ENCODE measurements at places on chromosomes 6 and 20.
A peak's percentile ranks its signal among the peaks of the same experiment; 100 is the strongest.

DNA sequence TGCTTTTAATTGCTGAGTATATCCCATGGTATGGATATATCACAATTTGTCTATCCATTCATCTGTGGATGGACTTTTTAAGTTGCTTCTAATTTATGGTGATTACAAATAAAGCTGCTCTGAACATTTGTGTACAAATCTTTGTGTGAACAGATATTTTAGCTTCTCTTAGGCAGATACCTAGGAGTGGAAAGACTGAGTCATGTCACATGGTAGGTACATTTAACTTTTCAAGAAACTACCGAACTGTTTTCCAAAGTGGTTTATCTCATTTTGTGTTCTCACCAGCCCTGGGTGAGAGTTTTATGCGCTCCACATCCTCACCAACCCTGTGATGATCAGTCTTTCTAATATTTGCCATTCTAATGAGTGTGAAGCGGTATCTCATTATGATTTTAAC, 31.0 kb upstream of the ZNFX1 start:
- no peak for DNase-seq

DNA sequence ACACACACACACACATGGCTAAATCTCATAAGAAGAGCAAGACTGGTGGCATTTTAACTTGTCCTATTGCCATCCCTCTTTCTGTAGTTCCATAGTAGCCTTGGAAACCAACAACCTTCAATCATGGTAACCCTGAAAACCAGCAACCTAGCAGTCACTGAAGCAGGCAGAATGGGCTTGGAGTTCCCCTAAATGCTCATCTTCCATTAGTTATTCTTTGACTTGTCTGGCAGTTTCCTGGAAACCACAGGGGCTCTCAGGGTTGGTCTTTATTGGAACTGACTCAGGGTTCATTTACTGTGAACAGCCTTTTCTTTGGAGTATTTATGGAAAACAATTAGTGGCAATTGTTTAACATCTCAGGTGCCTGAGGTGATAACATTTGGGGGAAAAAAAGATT, 19.4 kb upstream of the BRPF3 start:
- DNase-seq = no peak

GRCh38 chr6:140364916-140365315, 990.5 kb upstream of the CITED2 start:
- no peak for DNase-seq

DNA sequence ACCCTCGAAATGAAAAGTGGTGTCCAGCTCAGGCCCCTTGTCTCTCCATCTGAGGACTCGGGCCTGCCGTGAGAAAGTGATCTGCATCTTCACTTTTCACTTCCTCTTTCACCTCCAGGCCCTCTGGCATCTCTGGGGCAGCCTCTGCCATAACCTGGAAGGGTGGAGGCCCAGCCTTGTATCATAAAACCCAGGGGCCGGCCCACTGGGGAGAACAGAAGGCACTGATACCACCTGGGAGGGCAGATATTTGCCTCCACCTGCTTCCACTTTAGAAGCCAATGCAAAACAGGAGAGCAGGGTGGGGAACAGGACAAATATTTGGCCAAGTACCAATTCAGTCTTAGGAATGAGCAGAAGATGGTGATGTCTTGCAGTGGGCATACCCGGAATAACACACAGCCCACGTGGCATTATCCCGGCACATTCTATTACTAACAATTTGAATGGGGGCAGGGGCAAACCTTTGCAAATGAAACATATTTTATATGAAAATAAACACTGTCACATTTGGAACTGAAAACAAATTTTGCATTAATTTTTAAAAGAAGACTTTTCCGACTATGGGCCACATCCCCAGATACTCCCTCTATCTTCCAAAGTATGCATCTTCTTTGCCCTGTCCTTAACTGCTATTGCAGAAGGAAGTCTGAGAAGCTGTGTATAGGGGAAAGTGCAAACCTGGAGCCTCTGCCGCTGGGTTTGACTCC, 69.2 kb upstream of the TBC1D7 start:
- peak; percentile 58 for DNase-seq

GRCh38 chr20:20369250-20370093, 1.6 kb downstream of the INSM1 start:
- no peak for DNase-seq

DNA sequence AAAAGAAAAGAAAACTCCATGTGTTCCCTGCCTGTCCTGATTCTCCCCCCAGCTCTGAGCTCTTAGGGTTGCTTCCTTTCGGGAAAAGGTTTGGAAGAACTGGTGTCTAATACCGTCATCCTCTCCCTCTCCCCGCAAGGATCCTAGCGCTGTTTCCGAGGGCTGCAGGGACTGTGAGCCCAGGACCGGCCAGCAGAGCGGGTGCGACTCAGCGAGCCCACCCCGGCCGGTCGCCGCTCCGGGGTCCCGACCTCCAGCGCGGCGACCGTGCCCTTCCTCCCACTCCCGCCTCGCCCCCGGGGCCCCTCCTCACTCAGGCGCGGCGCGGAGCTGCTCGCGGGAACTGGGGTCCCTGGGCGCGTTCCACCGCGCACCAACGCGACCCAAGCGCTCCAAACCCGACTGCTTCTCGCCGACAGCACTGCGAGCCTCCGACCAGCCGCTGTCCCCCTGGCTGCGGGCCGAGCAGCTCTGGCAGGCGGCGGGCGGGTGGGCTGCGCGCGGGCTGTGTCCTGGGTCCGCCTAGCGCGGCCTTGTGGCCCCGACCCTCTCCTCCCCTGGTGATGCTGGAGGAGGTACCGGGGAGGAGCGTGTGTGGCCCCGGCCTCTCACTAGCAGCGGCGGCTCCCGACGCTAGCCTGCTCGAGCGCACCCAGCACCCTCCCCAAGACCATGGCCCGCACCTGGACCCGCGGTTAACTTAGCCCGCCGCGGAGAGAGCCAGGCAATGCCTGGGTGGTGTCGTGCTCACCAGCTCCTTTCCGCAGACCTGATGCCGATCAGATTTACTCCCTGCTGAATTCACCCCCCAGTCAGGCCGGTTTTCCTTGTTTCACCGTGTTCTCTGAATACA, at the start of gene PLA2G7:
TSS of gene PLA2G7 (minus strand) at position 509 of the 853 bp plus-strand sequence. CDS start 12,484 bp downstream, outside the sequence.
- DNase-seq = peak; percentile 4

DNA sequence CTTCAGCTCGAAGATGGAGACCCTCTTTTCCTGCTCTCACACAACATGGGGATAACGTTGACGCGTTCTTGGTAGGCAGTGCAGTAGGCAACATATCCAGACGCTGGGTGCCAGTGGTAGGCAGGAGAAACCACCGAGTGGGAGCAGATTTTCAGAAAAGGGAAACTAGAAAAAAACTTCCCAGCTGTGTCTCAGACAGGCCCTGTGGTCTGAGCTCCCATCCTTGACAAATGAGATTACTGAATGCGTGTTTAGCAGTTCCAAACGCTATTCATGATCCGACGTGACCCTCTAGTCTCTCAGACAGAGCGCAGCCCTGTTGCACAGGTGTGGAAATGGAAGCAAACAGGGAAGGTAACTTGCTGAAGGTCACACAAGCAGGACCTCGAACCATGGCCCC, 83.9 kb upstream of the DUSP22 start:
- DNase-seq = no peak

- no peak for DNase-seq
These were observed 105.5 kb downstream of the AGPAT4 start for GRCh38 chr6:161168281-161168891.

DNA sequence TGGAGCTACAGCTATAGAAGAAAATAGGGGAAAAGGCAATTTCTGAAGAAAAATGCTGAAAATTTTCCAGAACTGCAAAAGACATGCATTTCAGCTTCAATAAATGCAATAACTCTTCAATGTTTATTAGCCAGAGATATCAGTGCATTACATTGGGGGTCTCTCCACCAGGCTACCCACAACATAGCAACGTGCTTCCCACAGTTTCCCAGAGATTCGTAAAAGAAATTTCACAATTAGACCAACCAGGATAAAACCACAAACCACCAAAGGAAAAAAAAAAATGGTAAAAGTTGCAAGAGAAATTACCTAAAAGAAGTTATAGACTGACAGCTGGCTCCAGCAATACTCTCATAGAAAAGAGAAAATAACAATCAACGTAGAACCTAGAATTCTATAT, 16.0 kb downstream of the LY86 start:
- DNase-seq = no peak

DNA sequence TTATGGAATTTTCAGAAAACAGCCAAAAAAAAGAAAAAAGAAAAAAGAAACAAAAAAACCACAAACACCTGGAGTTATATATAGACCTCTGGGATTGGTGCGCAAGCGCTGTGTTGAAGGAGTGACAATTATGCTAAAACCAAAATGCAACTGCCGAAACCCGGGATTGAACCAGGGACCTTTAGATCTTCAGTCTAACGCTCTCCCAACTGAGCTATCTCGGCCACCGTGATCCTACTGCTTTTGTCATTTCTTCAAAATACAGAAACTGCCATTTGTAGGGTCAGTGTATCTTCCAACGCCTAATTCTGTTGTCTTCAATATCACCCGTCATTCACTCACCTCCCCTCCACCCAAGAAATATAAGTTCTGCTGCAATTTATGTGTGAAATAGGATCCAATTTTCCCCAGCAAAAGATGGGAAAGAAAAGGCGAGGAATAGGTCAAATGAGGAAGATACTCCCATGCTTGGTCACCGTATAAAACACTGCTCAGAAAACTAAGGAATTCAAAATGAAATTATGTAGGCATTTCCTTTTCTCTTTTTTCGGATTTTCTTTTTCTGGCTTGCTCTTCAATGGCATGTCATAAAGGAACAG, 116.0 kb downstream of the TRIM27 start:
- no peak for DNase-seq

- no peak for DNase-seq
These were observed 82.3 kb upstream of the GCM1 start for GRCh38 chr6:53230775-53231467.

All from GM12892 (cell line).